SK-N-SH treated with all-trans-retinoic acid at 6 μM for 48 hours (cell line): ENCODE measurements at places on chromosomes 4 and X.
A peak's percentile ranks its signal among the peaks of the same experiment; 100 is the strongest.

DNA sequence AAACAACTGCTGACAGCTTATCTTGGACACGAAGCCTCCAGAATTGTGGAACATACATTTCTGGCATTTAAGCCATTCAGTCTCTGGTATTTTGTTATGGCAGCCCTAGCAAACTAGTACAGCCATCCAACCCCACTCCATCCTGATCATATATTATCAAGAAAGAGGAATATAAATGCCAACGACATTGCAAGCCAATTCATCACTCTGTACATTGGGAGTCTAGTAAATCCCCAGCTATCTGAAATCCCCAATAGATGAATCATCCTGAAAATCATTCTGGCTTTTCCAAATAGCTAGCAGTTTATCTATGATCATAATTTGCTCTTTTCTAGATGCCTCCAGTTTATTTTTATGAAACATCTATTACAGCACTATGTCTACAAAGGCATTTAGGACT, 41.1 kb downstream of the FRMD7 start:
- no peak for ATAC-seq

DNA sequence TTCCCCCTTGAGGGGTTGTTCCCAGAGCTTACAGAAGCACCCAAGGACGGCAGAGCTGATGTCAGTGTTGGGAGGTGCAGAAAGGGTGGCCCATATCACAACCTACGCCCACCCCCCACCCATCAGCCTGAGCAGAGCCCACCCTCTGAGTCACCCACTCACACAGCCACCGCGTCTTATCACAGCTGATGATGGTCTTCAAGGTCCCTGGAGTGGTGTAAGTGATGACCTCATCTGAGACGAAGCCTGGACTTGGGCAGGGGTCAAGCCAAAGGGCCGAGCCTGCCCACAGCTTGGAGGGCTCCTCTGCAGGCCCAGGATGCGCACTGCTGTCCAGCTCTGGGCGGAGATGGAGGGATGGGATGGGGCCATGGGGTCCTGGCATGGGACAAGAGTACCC, 3.0 kb upstream of the HTRA3 start:
- ATAC-seq, result no peak

DNA sequence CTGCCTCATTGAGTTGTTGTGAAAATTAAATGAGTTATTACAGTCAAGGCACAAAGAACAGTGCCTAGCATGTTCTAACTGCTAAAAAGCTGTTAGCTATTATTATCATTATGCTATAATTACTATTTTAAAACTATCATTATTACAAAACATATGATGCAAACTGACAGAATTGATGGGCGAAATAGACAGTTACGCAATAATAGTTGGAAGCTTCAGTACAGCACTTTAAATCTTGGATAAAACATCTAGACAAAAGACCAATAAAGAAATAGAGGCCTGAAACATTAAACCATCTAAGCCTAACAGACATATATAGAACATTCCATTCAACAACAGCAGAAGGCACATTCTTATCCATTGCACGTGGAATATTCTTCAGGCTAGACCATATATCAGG, 73.0 kb downstream of the TAB3 start:
- ATAC-seq, result no peak

DNA sequence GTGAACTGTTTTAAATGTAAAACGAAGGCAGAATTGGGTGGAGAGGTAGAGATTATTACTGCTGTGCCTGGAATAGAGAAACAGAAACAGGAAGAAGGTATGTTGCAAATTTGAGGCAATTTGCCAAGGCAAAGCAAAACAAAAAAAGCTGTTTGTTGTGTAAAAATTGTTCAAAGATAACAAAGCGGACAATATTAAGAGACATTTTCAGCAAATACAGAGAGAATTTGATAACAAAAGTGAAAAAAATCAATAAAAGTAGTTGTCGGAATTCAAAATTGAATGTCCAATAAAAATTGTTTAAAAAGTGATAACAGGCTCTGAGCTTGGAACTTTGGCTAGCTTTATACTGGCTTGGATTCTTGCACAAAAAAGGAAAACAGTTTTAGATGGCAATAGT, 14.4 kb upstream of the SMS start:
- no peak for ATAC-seq

DNA sequence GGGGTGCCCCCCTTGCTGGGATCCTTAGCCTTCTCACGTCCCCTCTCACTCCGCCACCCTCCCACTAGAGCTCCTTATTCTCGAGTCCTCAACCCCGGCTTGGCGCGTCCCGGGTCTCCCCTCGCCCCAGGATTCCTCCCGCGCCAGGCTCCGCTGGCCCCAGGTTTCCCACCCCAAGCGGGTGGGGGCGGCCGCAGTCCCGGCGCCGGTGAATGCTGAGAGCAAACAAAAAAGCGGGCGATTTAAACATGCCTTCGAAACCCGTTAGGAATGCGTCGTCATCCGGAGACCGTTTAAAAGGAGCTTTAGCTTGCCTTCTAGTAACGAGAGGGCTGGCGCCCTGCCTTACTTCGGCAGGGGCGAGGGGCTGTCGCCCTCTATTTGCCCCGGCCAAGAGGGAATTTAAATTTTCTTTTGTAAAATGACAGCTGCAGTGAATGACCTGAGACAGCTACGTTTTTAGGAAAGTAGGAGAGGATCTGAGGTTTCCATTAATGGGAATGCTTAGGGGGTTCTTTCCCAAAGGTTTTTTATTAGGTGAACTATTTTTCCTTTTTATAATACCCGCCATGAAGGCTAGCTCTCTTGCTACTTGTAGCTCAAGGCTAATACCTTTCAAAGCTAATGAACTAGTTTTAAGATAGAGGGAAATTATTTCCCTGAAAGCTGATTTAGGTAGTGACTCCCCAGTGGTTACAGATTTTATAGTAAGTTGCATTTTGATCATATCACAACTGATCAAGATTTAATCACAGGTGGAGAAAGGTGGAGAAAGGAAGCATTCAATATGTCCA, 3.1 kb downstream of the JADE1 start:
- peak; percentile 6 for ATAC-seq

DNA sequence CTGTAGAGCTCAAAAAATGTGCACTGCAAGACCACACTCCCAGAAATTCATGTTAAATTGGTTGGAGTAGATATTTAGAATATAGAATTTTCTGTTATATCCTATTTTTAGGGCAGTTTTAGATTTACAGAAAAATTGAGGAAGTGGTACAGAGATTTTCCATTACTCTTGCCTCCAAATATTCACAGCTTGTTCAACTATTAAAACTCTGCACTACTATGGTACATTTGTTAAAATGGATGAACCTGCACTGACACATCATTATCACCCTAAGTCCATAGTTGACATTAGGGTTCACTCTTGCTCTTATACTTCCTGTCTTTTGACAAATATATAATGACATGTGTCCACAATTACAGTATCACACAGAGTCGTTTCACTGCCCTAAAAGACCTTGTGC, 1724.5 kb downstream of the C4orf33 start:
- ATAC-seq, result no peak
